DMS79 (cell line): ENCODE measurements at places on chromosomes 13 and 19.

DNA sequence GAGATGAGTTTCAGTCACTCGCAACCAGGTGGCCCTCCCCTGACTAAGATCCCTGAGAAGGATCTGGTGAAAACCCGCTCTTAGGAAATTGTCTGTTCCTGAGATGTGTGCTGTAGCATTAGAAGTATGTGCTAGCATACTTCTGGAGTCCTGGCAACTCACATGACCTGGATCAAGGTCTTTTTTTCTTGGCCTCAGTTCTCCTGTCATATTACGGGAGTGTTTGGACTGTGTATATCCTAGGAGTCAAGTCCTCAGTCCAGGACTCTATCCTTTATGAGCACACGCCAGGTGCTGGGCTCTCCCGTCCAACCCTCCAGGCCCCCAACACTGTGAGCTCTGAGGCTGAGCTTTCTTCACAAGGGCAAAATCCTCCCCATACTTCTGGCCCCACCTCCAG is 156.4 kb downstream of the UQCRFS1 start:
- no peak for DNase-seq

DNA sequence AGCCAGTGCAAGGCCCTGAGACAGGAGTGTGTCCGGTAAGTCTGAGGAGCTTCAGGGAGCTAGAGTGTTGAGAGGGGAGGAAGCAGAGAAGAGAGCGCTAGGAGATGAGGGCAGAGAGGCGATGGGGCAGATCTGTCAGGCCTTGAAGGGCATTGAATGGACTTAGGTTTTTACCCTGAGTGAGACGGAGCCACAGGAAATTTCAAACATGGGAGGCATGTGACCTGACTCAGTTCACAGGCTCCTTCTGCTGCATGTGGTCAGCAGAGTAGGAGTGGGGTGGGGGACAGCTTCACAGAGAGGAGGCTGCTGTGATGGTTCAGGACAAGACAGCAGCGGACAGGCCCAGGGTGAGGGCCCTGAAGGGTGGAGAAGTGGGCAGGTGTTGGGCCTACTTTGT is 2.5 kb upstream of the FAM98C start:
- DNase-seq, result no peak

GRCh38 chr13:93259527-93260080 is 33.0 kb downstream of the GPC6 start:
- DNase-seq, result no peak

DNA sequence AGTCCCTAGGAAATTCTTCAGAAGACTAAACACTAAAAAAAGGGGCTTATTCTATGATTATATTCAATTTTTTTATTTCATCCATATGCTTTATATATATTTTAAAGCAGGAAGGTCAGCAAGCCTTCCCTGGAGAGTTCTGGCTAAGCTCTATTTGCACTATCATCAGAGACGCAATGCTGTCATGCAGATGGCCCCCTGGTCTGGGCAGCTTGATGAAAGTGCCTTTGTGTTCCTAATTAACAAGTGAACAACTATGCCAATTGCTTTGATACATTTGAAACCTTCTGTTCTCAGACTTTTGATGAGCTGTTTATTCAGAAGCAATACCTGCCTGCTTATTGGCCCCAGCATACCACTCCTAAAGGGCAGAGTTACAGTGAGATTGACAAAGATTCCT is 1344.6 kb downstream of the OLFM4 start:
- no peak for DNase-seq

DNA sequence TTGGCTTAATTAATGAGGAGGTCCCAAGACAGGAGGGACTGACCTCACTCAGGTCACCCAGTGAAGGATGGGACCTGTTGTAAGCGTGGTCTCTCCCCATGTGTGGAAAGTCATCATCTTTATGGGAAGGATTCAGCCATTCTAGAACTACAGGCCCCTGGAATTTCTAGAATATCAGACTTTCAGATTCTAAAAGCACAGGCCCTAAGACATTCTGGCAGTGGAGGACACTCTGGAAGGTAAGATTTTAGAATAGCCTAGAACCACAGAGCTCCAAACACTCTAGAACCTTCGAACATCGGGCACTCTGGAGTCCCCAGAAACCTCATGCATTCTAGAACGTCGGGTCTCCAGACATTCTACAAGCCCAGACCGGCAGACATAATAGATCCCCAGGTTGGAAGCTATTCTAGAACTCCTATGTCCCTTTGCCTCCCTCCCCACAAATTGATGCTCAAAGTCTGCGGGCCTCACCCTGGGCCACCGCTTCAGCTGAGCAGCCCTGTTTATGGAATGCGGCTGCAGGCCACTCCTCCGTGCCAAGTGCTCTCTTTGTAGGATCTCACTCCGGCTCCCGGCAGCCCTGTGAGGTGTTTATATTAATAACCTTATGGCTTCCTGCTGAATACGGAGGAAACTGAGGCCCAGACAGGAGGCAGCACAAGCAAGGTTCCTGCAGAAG is 1.9 kb upstream of the KLK15 start:
- DNase-seq, result no peak

DNA sequence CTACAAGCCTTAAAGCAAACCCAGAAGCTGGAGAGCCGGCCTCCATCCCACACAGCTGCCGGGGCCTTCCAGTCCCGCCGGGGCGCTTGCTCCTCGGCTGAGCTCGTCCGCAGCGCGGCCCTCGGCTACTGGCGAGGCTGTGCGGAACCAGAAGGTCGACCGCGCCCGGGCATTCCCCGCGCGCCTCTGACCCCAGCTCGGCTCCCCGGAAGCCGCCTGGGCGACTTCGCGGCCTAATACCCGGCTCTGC is 863 bp downstream of the ANKRD10 start:
- no peak for DNase-seq

DNA sequence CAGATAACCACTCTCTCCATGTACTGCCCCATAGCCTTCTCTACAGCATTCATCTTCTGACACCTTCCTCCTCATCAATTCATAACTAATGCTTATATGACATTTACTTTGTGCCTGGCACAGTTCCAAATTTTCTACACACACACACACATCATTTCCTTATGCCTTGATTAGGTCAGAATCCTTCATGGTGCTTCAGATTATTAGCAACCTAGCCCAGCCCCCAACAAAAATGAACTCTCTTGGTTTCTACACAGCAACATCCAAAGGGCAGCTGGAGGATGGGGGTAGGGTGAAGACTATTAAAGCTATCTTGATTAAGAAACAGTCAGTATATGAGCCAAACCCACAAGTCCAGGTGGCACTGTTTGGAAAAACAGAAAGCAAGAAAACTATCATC is 3.7 kb downstream of the RUBCNL start:
- peak; percentile 1 for DNase-seq

DNA sequence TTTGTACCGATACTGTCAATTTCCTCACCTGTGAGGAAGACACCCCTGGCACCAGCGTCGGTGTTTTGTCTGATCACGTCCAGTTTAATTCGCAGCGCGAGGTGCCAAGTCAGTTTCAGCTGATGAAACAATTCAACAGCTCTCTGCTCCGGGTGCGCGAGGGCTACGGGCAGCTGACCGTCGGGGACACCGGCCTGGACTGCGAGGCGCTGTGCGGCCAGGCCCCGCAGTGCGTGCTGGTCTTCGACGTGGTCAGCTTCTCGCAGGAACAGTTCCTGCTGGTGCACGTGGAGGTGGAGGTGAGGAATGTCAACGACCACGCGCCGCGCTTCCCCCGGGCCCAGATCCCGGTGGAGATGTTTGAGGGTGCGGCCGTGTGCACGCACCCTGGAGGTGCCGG is 171.5 kb downstream of the OLFM4 start:
- DNase-seq, result no peak

DNA sequence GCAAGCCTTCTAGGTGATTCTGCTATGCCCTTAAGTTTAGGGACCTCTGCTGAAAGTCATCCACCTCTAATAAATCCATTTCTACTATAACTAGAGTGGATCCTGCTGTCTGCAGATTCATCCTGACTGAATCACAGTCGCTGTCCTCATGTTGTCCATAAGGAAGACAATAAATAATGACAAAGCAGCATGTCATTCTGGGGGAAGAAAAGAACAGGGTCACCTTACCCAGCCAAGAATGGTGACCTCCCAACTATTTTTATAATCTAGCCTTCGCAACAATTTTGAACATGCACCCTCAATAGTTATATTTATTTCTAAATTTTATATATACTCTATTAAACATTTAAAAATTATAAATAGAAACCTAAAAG is 45.0 kb upstream of the UBE2L5 start:
- no peak for DNase-seq

DNA sequence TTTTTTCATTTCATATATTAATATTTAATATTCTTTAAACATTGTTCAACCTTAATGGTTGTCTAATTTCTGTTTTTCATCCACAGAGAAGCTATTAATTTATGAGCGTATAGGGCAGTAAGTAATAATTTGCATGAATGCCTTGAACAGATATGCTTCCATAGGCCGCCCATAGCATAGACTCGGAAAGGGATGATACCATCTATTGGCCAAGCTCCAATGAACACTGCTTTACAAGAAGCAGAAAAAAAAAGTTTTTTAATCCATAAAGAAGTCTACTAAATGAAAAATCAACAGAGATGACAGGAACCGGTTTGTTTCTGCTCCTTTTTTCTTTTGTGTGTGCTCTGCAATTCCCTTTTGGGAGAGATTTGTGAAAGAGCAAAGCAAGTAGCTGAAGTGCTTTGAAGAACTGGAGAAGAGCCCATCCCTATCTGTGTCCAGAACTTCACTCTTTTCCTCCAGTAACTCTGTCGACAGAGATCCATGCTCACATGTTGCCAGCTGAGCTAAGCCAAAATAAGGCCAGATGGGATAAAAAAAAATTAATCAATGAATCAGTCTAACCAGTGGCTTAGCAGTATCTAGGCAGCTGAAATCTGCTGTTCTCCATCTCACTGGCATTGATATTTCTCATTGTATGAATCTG is 215.9 kb upstream of the SOX21 start:
- no peak for DNase-seq

GRCh38 chr13:30959678-30960077 is 27.2 kb downstream of the TEX26 start:
- no peak for DNase-seq

DNA sequence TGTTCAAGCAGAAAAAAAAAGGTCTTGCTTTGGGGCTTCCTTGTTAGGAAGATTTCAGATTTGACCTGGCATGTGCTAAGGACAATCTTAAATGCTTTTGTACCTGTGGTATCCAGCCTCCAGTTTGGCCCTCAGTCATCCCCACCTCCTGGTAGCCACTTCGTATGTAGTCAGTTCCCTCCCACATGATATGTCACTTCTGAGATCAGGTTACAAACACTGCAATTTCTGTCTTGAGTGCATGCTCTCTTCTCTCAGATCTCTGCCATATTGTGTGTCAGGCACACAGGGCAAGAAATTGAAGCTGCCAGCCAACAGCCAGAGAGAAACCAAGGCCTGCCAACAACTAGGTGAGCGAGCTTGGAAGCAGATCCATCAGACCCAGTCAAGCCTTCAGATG is 60.3 kb upstream of the STARD13 start:
- no peak for DNase-seq

DNA sequence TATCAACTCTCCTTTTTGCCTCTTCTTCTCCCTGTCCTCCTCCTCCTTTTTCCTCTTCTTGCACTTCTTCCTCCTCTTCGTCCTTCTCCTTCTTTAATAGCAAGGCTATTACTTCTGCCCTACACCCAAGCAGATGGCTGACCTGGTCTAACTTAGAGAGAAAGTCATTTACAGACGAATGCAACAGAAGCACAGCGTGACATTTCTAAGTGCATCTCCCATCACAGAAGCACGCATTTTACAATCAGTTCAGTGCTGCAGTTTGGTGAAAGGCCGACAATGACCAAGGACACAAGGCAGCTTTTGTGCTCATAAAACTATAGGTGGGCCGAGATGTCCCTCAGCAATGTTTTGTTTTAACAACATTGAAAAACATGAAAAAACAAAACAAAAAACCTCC is 231.5 kb downstream of the FGF14 start:
- DNase-seq, result no peak

DNA sequence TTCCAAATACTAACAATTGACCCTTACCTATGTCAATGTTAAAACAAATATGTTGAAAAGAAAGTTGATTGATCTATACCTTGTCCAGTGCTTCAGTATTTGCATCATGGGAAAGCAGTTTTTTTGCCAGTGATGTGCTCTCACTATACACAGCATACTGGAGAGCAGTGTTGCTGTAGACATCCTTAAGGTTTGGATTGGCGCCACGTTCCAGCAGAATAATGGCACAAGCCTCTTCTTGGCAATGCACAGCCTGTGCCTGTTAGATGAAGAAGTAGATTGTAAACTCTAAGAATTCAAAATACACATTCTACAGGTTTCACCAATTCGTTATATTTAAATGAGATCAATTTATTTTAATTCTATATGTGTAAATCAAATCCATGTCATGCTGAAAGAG is 43.9 kb upstream of the C1QTNF9B start:
- DNase-seq, result no peak

DNA sequence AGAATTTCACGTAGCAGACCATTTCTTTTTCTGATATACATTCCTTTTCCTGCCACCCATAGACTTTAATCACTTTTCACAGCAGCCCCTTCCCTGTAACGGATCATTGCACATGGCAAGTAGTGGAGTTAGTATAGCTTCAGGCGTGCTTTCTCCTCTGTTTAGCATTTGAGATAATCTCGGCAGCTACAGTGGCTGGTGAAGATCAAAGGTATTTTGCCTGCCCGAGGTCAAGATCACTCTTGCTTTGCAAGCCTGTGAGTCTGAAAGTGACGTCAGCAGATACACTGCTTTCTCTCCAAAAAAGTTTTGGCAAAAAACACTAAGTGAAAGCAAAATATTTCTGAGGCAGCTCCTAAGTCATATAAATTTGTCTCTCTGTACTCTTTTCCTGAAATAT is 260.0 kb downstream of the NDFIP2 start:
- no peak for DNase-seq

GRCh38 chr19:32208060-32208459 is 137.3 kb upstream of the ZNF507 start:
- no peak for DNase-seq

DNA sequence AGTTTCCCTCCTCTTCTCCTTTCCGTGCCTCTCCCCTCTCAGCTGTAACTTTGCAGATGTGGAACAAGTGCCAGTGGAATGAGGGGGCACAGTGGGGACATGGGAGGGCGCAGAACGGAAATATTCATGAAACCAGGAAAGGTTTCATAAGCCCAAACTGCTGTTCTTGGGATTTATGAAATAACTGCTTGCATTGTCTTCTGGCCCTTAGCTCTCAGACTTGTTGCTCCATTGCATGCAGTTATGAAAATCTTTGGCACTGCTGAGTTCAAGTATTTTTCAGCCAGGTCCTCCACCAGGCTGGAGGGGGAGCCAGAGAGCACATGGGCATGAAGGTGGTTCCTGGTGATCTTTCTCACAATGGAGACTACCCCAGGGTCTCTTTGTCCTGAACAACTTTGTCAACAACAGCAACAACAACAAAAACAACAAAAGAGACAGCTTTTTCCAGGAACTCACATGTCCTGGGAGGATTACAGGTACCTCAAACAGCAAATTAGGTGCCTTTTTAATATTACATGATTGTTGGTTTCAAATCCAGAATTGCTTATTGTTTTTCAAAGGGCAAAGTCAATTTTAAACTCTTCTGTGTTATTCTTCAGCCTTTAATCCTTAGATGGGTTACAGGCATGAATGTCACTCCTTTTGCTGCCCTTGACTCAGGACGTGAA is 1.5 kb downstream of the RGCC start:
- DNase-seq, result no peak

- no peak for DNase-seq
Observed at GRCh38 chr19:41707871-41708371, 505 bp upstream of the CEACAM5 start.

GRCh38 chr13:45011198-45011597 is 21.9 kb downstream of the GPALPP1 start:
- no peak for DNase-seq

- DNase-seq, result no peak
Observed at GRCh38 chr19:5594521-5594950, 26.8 kb upstream of the TINCR start.

GRCh38 chr19:42326969-42327368 is 1.5 kb downstream of the MEGF8 start:
- no peak for DNase-seq

- DNase-seq, result no peak
Observed at GRCh38 chr19:20928371-20928770, 5.3 kb downstream of the ZNF85 start.
